ENCODE measurements at places on chromosomes 5 and 9. TPM values are rescaled to one million over a fixed set of nuclear protein-coding genes. Genes with fewer than 3 reads are reported as not detected.

The WWC1 gene
- 1.1 TPM for total RNA-seq

The PSAT1 gene
- total RNA-seq = 5.5 TPM

The PLCXD3 gene
- 5.1 TPM for total RNA-seq

- no peak for ATAC-seq
Observed at GRCh38 chr5:152118676-152119470, 194.2 kb upstream of the GLRA1 start.

DNA sequence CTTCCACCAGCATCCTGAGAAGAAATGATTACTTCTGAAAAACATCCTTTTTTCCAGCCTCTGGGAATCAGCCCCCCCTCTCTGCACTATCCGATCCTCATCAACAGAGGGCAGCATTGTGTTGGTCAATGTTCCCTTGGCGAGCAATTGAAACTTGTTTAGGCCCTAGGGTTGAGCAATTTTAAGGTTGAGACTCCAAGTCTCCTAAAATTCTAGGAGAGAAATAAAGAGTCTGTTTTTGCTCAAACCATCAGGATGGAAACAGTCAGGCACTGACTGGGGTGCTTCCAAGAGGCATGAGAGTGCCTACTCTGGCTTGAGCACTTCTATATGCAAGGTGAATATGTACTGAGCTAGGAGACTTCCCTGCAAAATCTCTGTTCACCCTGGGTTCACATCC lies 12.4 kb upstream of the CYFIP2 start:
- ATAC-seq = peak; percentile 85

DNA sequence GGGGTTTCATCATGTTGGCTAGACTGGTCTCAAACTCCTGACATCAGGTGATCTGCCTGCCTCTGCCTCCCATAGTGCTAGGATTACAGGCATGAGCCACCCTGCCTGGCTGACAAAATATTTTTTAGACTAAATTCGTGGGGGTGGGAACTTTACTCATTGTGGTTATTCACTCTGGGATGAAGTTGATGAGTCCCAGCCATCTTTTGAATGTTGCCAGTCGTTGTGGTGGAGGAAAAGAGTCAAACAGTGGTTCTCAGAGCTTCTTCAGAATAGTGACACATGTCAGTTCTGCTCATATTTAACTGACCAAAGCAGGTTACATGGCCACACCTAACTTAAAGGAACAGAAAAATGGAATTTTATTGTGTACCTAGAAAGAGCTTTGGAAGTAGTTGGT lies 6.9 kb downstream of the SREK1 start:
- ATAC-seq = no peak

DNA sequence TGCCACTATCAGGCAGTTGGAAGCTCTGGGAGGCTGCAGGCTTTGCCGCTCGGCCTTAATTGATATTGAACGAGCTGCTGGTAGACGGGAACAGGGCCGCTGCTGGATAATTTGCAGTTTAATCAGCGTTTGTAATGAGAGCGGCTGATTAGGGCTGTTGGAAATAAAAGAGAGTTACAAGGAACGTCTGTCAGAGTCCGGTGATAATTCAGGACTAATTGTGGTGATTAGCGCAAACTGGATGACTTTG lies 68.2 kb upstream of the TBCA start:
- ATAC-seq = peak; percentile 34

DNA sequence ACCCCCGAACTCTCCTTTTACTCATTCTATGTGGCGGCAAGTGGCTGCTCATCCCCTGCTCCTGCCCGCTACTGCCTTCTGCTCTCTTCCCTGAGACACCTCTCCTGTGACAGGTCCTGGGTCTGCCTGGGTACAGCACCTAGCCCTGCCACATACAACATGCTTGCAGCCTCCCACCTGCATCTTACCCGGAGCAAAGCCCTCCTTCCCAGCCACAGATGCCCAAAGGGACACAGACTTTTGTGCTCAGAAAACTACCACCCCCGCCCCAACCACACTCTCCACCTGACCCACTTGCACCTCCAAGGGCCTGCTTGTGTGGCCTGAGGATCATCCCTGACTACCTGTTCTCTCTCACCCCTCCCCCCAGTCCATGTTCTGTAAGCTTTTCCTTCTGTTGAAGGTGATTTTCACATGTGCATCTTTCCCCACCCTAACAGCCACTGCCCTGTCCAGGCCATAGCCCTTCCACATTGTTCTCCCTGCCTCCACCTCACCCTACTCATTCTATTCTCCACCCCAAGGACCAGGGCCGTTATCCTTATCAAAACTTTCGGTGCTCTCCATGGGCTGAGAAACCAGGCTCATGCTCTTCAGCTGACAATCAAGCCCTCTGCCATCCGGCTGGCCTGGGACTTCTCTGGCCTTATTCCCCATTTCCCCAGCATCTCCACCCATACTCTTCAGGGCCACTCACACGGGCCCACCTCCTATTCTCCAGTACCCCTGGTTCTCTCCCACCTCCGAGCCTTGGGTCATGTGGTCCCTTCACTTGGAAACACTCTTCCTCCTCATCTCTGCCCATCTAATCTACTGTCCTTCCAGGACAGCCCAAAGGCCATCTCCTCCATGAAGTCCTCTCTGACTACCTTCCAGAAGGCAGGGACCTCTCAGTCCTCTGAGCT lies 46.4 kb upstream of the ALDH1B1 start:
- ATAC-seq = no peak
